ENCODE measurements at places on chromosomes 2 and 18.

GRCh38 chr2:6831229-6831628 lies 34.5 kb downstream of the CMPK2 start:
- no peak for DNase-seq

- no peak for DNase-seq
Observed at GRCh38 chr2:60411295-60411694, 142.2 kb downstream of the BCL11A start.

DNA sequence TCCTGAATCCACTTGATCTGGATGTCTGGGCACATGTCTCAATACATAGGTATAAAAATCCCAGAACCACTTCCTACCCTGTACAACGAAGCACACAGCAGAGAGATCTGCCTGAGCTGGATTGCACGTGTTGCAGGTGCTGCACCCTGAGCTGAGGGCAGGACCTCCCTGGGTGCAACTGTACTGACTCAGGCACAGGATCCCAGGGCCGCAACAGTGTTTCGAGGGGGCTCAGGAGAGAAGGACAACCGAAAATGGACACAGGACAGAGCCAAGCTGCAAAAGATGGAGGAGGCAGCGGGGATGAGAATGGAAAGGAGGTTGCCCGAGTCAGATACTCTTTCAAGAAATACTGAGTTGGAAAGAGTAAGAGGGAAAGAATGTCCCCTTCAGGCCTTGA lies 354.1 kb downstream of the EIPR1 start:
- DNase-seq: no peak

DNA sequence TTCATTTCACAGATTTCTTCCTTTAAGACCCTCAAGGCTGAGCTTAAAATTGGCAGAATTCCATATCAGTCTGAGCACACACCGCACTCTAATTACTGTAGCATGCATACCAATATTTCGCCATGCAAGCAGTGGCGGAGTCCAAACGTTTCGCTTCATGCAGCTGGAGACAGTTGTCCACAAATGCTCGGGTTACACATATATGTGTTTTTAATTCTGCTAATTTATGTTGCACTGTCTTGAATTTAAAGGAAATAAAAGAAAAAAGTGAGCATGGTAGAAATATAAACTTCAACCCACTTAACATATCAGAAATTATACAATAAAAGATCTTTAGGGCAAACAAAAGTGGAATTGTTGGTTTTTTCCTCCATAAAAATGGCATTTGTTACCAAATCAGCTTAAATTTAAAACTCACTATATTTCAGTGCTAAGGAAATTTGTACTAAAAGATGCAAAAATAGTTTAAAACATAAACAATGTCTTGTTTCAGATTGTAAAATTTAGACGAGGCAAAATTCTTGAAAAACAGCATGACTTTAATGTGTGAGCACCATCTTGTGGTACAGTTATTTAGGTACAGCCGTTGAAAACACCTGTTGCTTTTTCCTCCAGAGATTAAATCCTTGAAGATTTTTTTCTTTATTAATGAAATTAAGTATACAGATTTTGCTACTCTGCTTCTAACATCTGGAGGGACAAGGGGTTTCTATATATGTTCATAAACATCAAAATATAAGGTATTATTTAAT lies 24.1 kb upstream of the KANSL1L start:
- no peak for DNase-seq

DNA sequence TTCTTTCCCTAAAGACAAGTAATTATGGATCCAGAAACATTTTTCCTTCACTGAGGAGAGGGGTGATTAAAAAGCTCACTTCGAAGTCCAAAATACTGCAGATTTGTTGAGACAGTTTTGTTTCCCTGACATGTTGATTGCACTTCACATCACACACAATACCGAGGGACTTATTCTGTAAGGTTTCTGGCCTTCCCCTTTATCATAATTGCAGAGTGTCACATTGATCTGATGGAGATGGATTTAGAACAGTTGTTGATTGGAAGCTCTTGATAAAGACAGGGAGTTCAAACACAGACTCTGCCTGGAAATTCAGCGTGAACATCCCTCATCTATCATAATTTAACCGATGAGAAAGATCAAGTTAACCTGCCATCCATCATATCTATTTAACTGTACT lies 163.6 kb downstream of the PTPRM start:
- no peak for DNase-seq

- DNase-seq: no peak
Observed at GRCh38 chr2:133952896-133953295, 301.0 kb upstream of the MGAT5 start.

GRCh38 chr2:239499726-239500573 lies 99.1 kb upstream of the HDAC4 start:
- DNase-seq: no peak

- no peak for DNase-seq
Observed at GRCh38 chr18:7070466-7070865, 47.1 kb downstream of the LAMA1 start.

GRCh38 chr2:132550946-132551345 lies 119.1 kb downstream of the LYPD1 start:
- DNase-seq: no peak

DNA sequence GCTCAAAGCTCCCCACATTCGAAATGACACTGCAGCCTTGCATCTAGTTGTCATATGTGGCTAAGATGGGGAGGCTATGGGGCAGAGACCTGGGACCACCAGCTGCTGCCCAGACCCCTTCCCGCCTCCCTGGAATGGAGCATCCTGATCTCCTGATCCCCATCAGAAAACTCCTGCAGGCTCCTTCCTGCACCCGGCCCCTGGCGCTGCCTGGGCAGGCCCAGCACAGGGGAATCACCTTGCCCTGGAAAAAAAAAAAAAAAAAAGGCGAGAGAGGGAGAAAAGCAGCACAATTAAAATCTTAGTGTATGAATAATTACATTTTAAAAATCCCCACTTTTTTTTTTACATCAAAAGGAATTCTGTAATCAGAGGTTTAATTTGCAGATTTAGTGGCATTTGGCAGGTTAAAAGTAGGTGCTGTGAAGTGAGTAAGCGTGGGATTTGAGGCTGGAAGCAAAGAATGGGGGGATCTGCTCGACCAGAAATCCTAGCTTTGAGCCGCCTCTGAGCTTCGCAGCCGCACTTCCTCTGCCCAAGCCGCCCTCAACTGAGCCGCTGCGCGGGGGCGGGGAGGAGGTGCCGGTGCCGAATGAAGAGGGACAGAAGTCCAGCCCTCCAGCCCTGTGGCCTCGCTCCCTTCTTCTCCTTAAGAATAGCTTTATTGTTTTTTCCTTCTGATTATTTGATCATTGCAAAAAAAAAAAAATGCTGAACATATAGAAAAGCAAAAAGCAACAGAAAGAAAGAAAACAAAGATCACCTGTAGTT lies 30.0 kb downstream of the THNSL2 start:
- DNase-seq: peak; percentile 57

GRCh38 chr2:98730053-98730706 lies 752 bp downstream of the MGAT4A start:
- DNase-seq: peak; percentile 64

DNA sequence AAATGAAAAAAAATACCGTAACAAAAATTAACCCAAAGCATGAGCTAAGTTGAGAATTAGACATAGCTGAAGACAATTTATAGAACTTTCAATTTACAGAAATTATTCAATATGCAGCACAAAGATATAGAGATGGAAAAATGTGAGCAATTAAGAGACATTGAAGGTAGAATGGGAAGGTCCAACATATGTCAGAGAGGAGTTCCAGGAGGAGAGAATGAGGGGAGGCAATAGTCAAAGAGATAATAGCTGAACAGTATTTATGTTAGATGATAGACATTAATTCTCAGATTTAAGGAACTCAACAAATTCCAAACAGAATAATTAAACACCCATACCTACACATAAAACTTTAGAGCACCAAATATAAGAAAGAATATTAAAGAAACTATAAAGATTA lies 103.0 kb upstream of the MSTN start:
- no peak for DNase-seq

GRCh38 chr18:11002796-11003195 lies 146.6 kb downstream of the PIEZO2 start:
- no peak for DNase-seq

- DNase-seq: no peak
Observed at GRCh38 chr18:14767474-14767873, 19.5 kb downstream of the ANKRD30B start.

GRCh38 chr18:8962855-8963635 lies 139.5 kb upstream of the NDUFV2 start:
- no peak for DNase-seq

GRCh38 chr2:1484131-1484884 lies 71.0 kb downstream of the TPO start:
- DNase-seq: no peak

DNA sequence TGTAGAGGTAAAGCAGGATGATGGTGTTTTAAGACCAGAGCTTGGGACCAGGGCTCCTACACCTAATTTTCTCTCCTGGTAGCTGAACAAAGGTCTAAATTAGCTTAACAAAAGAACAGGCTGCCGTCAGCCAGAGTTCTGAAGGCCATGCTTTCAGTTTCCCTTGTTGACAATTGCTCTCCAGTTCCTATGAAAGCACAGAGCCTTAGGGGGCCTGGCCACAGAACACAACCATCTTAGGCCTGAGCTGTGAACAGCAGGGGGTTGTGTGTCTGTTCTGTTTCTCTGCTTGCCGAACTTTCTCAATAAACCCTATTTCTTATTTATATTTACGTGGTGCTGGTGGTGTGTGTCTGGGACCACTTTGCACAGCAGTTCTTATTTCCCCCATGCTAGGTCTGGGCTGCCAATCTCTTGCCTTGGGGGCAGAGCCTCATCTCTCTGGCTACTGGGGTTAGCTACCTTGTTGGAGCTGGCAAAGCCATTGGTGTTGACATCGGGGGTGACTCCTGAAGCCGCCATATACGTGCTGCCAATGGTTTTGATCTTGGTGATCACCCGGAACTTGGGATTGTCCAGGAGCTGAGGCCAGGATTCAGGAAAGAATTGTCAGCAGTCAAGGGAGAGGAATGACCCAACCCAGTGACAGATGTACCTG lies 29.0 kb downstream of the CENPO start:
- peak; percentile 16 for DNase-seq

- no peak for DNase-seq
Observed at GRCh38 chr2:2926858-2927175, 450.8 kb downstream of the EIPR1 start.

DNA sequence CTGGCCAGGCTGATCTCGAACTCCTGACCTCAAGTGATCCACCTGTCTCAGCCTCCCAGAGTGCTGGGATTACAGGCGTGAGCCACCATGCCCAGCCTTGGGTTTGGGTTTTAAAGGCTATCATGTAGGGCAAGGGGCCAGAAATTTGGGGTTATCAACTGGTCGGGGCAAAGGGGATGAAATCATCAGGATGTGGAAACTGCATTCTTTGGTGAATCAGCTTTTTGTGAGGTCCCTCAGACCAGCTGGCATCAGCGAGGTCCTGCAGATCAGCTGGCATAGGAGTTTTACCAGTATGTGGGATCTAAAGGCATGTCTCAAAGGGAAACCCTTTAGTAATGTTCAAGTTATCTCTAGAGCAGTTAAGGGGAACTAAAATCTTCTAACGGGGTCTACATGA lies 6.4 kb upstream of the GEMIN6 start:
- no peak for DNase-seq

DNA sequence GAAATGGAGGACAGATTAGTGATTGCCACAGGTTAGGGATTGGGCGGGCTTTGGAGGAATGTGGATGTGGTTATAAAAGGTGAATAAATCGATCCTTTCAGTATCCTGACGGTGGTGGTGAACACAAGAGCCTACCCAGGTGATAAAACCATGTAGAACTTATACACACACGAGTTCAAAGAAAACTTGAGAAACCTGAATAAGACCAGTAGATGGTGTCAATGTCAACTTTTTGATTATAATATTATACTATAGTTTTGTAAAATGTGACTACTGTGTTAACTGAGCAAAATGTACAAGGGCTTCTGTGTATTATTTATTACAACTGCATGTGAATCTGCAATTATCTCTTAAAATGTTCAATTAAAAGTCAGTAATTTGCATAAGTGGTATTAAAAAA lies 136.3 kb downstream of the ERBB4 start:
- DNase-seq: no peak

GRCh38 chr2:168705534-168706470 lies 96.6 kb upstream of the NOSTRIN start:
- DNase-seq: no peak

DNA sequence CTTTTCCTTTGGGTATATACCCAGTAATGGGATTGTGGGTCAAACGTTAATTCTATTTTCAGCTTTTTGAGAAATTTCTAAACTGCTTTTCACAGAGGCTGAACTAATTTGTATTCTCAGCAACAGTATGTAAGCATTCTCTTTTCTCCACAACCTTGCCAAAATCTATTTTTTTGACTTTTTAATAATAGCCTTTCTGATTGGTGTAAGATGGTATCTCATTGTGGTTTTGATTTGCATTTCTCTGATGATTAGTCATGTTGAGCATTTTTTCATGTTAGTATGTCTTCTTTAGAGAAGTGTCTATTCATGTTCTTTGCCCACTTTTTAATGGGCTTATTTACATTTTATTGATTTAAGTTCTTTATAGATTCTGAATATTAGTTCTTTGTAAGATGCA lies 145.5 kb downstream of the TRABD2A start:
- no peak for DNase-seq

DNA sequence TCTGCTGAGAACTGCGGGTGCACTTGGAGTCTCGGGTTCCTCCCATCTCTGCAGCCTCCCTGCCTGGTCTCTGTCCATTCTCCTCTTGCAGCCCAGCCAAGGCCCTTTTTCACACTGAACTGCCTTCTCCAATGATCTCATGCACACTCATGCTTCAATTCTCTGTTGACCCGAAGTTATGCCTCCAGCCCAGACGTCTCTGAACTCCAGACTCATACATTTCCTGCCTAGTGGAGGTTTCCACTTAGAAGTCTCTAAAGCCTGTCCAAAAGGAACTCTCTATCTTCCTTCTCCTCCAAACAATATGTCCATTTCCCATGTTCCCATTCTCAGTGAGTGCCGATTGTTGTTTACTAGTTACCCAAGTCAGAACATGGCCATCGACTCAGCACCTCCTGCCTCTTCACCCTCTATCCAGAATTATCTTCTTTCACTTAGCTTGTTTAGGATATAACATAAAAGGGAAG lies 155.2 kb downstream of the IRS1 start:
- no peak for DNase-seq

Measured in stimulated activated CD8-positive, alpha-beta memory T cell treated with anti-CD3 and anti-CD28 coated beads, Interleukin-4, amount 100 ng/mL, for 48 hours (primary cell).